ENCODE measurements at places on chromosomes 7 and 10.

DNA sequence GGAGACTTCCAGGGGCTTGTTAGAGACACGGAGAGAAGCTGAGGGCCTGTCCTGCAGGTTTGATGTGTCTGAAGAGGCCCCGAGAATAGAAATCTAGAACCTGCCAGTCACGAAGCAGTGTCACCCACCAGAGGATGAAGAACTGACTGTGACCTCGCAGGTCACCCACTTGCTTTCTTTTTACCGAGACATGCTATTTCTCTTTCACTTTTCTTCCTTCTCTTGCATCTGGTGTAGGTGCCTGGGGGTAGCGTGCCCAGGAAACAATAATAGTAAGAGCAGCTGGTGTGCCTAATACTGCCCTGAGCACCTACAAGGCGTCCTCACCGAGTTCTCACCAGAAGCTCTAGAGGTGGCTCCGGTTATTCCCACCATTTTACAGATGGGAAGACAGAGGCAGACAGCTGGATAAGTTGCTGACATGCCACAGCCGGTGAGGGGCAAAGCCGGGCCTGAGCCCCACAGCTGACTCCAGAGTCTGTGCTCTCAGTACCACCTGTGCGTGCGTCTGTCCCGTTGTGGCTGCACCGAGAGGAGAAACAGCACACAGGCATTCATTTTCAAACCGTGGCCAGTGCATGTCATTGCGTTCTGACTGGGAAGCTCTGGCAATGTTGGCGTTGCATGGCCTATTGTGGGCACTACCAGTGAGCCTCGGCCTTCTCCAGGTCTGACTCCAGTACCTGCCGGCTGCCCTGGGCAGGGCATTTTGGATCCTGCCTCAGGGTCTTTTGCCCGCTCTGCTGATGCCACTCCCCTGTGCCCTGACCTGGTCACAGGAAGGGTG, 7.8 kb downstream of the CHST3 start:
- no peak for DNase-seq

DNA sequence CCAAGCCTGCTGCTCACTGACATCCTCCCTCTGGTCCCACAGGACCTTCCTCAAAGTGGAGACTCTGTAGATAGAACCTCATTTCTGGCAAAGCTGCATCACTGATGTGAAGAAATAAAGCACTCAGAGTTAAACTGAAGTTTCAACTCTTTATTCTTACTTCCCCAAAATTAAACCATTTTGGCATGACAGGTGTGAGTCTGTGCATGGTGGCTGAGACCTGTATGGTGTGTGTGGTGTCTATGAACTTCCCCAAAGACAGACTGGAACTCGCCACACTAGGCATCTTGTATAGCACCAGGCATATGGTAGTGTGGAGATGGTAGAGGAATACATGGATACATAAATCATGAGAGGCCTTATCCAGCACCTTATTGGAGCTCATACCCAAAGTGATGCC, 6.6 kb upstream of the WDFY4 start:
- DNase-seq: no peak

GRCh38 chr10:110311357-110311949, 6.7 kb upstream of the SMNDC1 start:
- DNase-seq: no peak

GRCh38 chr10:13909516-13910258, 322.9 kb downstream of the PRPF18 start:
- no peak for DNase-seq

- DNase-seq: no peak
Measured at GRCh38 chr7:82359426-82359825, 84.2 kb downstream of the CACNA2D1 start.

- DNase-seq: no peak
Measured at GRCh38 chr7:148825338-148825737, 58.8 kb downstream of the EZH2 start.

GRCh38 chr7:38027884-38028455, 107.5 kb downstream of the EPDR1 start:
- DNase-seq: no peak

GRCh38 chr10:22875581-22875980, 52.3 kb upstream of the ARMC3 start:
- no peak for DNase-seq

GRCh38 chr7:155252892-155253501, 44.7 kb upstream of the INSIG1 start:
- no peak for DNase-seq

DNA sequence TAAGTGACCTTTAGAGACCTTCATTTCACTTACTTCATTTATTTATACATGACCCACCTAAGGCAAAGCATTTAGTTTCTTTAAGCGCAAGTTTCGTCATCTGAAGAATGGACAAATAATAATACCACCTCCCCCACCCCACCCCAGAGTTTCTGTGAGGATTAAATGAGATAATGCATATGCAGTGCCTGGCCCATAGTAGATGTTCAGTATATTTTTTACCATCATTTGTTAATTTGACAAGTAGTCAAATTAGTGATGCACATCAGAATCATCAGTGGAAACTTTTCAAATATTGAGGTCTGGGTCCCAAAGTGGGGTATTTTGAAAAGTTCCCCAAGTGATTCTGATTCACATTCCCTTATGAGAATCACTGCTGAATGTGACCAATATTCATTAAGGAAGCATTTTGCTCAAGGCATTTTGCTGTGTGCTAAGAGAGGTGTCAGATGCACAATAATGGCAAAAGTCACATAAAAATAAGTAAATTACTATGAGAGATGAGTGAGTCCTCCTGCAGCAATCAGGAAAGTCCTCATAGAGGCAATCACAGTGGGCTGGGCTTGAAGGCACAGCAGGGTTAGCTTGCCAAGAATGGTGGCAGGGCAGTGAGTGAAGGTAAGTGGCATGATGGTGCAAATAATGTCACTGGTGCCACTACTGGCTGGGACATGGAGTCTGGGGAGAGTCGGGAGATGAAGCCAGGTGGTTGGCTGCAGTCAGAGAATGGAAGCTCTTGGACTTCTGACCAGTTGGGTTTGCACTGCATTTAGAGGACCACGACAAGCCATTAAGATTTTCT, 244.1 kb downstream of the PTEN start:
- DNase-seq: no peak

GRCh38 chr10:69962746-69963135, 89.9 kb upstream of the MACROH2A2 start:
- no peak for DNase-seq

- no peak for DNase-seq
Measured at GRCh38 chr10:32104622-32105509, 48.6 kb upstream of the KIF5B start.

DNA sequence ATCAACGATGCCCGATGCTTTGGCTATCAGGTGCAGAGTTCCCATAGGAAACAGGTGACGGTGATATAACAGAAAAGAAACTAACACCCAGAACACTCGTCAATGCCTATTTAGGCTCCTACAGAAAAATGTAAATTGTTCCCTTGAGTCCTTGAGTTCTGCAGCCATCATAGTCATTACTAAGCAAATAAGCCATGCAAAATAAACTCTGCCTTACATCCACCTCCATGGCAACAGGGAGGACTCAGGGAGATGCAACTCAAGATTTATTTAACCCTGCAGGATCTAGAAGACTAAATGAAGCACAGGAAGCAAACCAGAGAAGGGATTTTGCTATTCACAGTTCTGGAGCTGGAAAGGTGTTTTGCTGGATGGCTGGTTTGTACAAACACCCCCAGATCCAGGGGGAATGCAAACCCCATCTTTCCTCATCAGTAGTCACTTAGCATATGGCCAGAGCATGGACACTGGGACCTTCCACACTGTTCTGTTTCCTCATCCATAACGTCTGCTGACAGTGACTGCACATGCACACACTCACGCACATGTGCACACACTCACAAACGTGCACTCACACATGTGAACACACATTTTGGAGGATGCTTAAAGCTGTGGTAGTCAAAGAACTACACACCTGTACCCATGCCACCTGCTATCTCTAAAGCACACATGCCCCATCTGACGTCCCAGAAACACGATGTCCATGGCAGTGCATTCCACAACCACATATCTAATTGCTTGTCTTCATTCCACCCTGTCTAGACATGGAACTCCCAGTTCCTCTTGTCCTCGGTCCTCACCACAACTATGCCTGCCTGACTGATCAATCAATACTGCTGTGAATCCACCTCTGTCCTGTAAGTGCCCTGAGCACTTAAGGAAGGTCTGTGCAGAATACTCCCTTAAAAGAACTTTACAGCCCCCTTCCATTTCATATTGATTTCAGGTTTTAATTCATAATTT, 178.2 kb downstream of the COBL start:
- no peak for DNase-seq

GRCh38 chr10:83083831-83084230, 1055.5 kb upstream of the GHITM start:
- no peak for DNase-seq

DNA sequence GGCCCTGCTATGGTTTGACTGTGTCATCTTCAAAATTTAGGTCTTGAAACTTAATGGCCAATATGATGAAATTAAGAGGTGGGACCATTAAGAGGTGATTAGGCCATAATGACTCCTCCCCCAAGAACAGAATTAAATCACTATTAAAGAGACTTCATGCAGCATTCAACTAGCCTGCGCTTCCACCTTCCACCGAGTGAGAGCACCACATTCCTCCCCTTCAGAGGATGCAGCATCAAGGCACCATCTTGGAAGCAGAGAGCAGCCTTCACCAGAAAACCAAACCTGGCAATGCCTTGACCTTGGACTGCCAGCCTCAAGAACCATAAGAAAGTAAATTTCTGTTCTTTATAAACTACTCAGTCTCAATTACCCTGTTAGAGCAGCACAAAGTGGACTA, 371.1 kb upstream of the NFE2L3 start:
- DNase-seq: no peak

DNA sequence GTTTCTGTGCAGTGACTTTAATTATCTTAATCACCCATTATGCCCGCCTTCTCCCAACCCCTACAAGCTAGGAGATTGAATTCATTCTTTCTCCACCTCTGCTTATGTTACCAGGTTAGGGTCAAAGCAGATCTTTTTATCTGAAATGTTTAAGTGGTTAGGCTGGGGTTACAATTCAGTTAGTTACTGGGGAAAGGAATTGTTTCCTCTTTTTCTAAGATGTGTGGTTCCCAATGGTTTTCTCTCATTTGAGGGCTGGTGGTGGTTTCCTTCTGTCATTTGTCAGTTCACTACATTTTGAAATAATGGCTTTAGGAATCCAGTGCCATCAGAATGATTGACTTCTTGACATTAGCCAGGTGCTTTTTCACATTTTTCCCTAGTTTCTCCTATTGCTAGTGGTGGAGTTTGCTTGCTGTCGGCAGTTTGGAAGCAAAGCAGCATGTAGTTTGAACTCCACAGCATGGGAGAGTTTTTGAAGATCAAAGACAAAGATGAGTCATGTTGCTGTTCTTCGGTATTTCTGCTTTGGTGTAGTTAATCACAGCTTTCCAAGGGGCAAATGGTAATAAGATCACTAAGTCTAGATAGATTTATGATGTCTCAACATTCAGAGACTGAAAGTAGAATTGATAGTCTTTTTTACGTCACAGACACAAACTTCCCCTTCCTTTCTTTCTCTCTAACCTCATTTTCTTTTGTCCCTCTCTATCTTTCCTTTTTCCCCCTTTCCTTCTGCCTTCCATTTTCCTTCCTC, 168.2 kb downstream of the SND1 start:
- DNase-seq: no peak

GRCh38 chr10:110959379-110960332, 40.3 kb downstream of the SHOC2 start:
- no peak for DNase-seq

- no peak for DNase-seq
Measured at GRCh38 chr7:21013765-21014539, 227.3 kb upstream of the SP8 start.

DNA sequence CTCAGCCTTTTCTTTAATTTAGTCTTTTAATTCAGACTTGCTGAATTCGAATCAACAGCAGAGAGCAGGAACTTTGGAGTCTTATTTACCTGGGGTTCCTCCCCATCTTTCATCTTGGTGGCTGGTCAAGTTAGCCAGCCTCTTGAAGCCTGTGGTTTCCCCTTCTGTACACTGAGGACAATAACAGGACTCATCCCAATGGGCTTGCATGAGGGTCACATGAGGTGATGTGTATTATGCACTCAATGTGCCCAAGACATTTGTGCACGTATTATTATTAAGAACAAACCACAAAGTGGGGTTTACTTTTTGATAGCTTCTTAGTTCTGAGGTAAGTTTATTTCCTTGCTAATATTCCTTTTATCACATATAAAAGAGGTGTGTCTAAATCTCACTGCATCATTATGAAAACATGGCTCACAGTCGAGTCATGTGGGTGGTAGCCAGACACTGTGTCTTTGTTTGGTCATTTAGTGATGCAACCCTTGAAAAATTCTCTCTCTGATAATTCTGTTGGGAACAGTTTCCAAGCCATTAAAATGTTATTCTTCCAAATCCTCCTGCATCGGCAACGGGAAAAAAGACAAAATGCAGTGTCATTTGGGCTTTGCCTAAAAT, 86.5 kb upstream of the GRB10 start:
- no peak for DNase-seq

- DNase-seq: no peak
Measured at GRCh38 chr7:80187727-80188126, 53.1 kb downstream of the GNAI1 start.

Measured in activated CD8-positive, alpha-beta memory T cell treated with anti-CD3 and anti-CD28 coated beads for 4 hours (primary cell).